ENCODE measurements at places on chromosomes 7 and 10.

- DNase-seq = no peak
These were observed 43.9 kb upstream of the ARHGAP12 start for GRCh38 chr10:31972519-31973041.

GRCh38 chr10:1706711-1707110 is 30.6 kb downstream of the ADARB2 start:
- DNase-seq = no peak

- DNase-seq = no peak
These were observed 127.9 kb downstream of the TCERG1L start for GRCh38 chr10:131183546-131184045.

DNA sequence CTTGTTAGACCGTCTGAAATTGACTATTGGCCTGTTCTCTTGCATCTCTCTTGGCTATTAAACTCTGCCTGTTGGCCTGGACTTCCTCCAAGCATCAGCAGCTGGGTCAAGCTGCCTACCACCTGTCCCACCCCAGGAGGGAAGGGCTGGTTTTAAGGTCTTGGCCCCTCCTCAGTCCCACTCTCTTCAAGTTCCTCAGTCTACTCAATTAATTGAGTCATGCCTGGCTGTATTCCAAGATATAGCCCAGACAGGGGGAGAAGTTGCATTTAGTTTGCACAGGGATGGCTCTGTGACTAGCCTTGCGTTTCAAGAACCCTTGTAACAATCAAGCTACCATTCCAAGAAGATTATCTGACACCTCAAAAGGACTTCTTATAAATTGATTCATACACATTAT is 113.8 kb upstream of the GLI3 start:
- DNase-seq = no peak

- DNase-seq = no peak
These were observed 12.7 kb downstream of the AFAP1L2 start for GRCh38 chr10:114391599-114391998.

- no peak for DNase-seq
These were observed 23.6 kb upstream of the PFKP start for GRCh38 chr10:3043512-3044368.

- DNase-seq = no peak
These were observed 178.5 kb downstream of the JCAD start for GRCh38 chr10:29880856-29881255.

DNA sequence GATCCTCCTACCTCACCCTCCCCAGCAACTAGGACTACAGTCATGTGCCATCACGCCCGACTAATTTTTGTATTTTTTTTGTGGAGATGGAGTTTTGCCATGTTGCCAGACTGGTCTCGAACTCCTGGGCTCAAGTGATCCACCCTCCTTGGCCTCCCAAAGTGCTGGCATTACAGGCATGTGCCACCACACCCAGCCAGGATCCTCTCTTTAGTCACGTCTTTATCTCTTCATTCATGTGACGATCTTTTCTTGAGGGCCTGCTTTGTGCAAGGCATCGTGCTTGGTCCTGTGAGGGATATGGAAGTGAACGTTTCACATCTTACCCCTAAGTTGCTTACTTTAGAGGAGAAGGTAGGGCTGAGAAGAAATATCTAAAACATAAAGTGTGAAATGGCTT is 21.6 kb downstream of the WBP1L start:
- DNase-seq = no peak

DNA sequence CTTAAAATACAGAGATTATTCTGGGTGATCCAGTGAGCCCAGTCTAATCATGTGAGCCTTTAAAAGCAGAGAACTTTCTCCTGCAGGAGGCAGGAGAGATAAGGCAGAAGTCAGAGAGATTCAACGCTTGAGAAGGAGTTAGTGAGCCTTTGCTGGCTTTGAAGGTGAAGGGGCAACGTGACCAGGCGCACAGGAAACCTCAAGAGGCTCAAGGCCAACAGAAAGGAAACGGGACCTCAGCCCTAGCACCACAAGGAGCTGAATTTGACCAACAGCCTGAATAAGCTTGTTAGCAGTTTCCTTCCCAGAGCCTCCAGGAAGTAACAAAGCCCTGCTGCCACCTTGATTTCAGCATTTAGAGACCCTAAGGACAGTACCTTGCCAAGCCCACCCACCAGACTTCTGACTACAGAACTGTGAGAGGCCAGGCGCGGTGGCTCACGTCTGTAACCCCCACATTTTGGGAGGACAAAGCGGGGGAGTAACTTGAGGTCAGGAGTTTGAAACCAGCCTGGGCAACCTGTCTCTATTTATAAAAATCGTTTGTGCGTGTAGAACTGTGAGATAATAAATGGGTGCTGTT is 87.3 kb upstream of the KAT6B start:
- peak; percentile 85 for DNase-seq

GRCh38 chr7:114109304-114109703 is 190.5 kb upstream of the PPP1R3A start:
- no peak for DNase-seq

GRCh38 chr7:147579148-147579547 is 1011.4 kb upstream of the C7orf33 start:
- no peak for DNase-seq

DNA sequence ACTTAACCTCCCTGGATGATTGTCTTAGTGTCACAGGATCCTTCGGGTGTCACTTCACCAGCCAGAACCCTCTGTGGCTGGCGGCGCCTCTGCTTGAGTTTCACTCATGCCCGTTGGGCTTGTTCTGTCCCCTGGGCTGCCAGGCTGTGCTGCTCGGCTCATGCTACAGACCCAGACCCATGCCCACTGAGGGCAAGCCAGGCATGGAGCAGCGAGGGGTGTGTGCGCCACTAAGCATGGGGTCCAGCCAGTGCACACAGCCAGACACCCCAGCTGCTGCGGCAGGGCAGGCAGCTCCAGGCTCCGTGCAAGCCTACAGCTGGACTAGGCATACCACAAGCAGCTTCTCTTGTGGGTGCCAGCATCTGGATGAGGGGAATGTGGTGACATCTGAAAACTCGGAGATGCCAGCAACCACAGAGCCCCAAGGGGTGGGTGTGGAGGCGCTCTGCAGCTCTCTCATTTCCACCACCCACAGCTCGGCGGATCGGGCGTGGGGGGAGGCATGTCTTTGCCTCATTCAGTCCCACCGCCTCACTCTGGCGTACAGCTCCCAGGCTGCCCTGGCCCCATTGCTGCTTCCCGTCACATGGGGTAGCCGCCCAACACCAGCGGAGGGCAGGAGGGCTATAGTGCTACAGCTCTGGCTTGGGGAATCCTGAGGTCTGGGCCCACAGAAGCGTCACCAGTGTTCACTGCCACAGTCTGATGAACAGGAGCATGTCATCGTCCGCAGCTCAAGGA is 269.6 kb upstream of the LRGUK start:
- DNase-seq = no peak

- no peak for DNase-seq
These were observed 882 bp upstream of the GAL3ST4 start for GRCh38 chr7:100169147-100169850.

- DNase-seq = no peak
These were observed 174.0 kb upstream of the PFKP start for GRCh38 chr10:2893158-2893845.

- no peak for DNase-seq
These were observed 174.4 kb downstream of the ELFN1 start for GRCh38 chr7:1844336-1844950.

DNA sequence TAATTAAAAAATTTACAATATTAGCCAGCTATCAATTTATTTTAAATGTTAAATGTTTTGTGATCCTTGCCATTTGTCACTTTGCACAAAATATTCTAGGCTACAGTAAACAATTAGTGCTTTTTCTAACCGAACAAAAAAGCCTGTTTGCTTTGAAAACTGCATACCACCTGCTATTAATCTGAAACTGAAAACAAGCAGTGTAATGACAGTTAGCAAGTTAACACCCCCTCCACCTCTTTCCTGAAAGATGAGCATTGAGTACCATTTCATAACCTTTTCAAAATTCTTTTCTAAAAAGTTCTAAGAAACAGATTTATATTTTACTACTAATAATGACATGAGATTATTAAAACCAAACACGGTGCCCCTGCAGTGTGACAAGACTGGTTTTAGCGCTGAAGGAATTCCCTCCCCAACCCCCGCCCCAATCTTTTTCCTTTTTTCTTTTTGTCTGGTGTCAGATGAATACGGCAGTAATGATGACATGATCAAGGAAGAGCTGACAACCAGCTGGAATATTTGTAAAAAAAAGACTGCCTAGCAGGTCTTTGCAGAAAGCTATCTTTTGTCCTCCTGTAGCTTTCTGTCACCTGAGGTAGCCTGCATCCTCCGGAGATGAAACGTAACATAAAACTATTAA is 175.6 kb downstream of the CHCHD3 start:
- no peak for DNase-seq

DNA sequence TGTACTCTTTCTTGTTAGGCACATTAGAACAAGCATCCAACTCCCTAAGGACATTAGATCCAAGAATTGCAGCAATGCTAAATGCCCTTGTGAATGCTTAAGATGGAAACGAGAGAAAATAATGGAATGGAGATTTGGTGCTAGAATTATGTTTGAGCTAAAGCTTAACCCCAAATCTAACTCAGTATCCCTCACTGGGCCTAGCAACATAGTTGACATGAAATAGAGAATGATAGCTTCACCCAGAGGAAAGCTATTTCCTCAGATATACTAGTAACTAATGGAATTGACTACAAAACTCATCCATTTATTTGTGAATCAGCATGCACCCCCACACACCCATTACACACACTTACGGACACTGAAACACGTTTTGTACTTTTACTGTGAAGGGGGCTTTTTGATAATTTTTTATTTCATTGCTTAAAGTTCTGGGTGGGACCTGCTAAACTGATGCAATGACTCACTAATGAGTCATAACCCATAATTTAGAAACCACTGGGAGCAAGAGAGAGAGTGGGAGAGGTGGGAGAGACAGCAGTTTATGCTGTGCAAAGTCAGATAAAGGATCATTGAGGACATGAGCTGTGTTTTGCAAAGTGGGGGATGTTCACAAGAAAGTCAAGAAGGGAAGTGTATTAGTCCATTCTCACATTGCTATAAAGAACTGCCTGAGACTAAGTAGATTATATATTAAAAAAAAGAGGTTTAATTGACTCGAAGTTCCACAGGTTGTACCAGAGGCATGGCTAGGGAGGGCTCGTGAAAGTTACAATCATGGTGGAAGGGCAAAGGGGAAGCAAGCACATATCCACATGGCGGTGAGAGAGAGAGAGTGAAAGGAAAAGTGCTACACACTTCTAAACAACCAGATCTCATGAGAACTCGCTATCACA is 382.7 kb downstream of the SFMBT2 start:
- DNase-seq = no peak
